ENCODE measurements at places on chromosomes 6 and 20. TPM values are rescaled to one million over a fixed set of nuclear protein-coding genes. Genes with fewer than 3 reads are reported as not detected.

CD164 gene
- 238 TPM for total RNA-seq

DEFB132 gene
- total RNA-seq: not detected

DNA sequence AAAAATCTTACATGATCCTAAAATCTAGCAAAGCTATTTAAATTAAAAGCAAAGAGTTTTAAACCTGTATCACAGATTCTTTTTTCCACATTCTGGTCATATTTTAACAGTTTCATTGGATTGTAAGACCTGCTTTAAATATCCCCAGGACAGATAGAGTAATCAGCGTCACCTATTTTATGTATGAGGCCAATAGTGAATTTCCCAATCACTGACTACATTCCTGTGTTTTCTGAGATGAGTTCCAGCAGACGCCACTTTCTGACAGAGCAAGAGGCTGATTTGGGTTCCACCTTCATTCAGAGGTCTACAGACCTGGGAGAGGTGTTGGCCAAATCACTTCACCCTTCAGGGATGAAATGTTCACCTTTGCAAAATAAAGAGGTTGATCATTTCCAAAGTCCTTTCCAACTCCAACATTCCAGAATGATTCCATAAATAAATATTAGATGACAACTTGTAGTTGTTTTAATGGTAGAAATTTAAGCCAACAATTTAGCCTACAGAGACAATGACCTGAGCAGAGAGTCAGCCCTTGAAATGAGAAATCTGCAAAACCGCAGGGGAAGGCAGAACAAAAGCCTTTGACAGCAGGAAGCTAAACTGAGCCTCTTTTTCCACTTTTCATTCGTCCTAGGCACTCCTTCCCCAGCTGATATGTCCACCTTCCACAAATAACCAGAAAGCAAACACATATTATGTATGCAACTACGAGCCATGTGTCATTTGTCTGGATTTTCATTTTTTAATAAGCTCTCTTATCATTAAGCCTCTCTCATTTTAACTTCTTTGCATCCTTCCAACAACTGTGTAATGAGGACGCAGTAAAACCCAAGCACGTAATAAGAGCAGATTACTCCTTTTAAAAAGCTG is 105.2 kb downstream of the TFAP2A start:
- H3K36me3 ChIP-seq: no peaks in the 10 kb centered on the region
- H3K4me1 ChIP-seq: no peaks in the 10 kb centered on the region

- H3K4me1 ChIP-seq: no peaks in the 10 kb centered on the region
- peaks cover 35% of the 10 kb centered on the region for H3K27me3 ChIP-seq
- no peak overlapping the region for H3K27ac ChIP-seq
- peak; percentile 21 for DNase-seq
- no peaks in the 10 kb centered on the region for H3K36me3 ChIP-seq
These were observed 16.2 kb upstream of the SLC22A16 start for GRCh38 chr6:110492584-110492983.

DNA sequence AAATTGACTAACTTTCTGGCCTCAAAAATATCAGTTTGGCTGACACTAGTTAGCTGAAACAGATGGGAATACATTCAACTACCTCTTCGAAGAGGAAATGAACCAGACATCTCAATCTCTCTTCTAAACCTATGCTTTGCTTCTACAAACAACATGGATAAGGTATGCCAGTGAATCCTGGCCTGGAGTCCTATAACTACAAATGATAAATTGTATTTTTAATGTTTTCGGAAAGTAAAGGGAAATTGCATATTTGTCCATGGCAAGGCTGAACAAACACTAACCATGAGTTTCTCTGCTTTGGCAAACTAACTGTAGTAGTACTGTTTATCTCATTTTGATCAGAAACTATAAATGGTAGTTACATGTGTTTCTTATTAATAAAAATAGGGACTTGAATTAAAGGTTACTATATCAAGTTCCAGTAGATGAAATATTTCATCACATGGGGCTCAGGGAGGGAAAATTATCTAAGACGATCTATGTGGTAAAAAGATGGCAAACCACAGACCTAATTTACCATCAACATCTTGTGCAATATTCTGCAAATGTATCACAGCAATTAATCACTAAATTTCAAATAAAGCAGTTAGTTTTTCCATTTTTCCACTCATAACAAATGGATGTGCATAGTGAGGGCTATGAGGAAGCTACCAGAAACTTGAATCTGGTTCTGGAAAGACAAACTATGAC is 76.8 kb downstream of the COL12A1 start:
- H3K27ac ChIP-seq: no peak overlapping the region
- no peak for DNase-seq
- no peak overlapping the region for H3K4me3 ChIP-seq
- no peaks in the 10 kb centered on the region for H3K36me3 ChIP-seq
- no peaks in the 10 kb centered on the region for H3K4me1 ChIP-seq

Data from activated CD8-positive, alpha-beta memory T cell treated with anti-CD3 and anti-CD28 coated beads, Interleukin-2, amount 10 ng/mL, durations not matched to agents 7 days and 5 days (primary cell).